ENCODE measurements at places on chromosomes 6 and 20.

GRCh38 chr20:36299459-36299858 is 6.7 kb upstream of the DLGAP4 start:
- DNase-seq: no peak

DNA sequence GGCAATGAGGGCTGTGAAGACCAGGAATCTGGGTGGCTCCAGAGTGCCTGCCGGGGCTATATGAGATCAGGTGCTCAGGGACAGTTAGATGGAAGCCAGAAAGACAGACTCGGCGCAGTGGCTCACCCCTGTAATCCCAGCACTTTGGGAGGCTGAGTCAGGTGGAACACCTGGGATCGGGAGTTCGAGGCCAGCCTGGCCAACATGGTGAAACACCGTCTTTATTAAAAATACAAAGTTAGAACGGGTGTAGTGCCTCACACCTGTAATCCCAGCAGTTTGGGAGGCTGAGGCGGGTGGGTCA is 43.4 kb downstream of the BCAS4 start:
- no peak for DNase-seq

GRCh38 chr6:145863988-145864616 is 49.5 kb upstream of the FBXO30 start:
- DNase-seq: no peak

DNA sequence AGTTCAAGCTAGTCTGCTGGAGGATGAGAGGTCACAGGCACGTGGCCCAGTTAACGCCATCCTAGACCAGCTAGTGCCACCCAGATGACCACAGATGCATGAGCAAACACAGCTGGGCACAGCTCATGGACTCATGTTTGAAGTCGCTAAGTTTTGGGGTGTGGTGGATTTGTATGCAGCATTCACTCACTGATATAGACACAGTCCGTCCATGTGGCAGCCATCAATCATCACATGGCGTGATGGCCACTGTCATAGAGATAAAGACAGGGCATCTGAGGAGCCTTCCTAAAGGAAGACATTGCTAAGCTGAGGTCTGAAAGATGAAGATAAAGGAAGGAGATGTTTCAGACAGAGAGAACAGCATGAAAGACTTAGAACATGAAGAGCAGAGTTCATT is 154.4 kb upstream of the JAG1 start:
- DNase-seq: no peak

- DNase-seq: no peak
Measured at GRCh38 chr6:134077301-134077700, 24.9 kb upstream of the SLC2A12 start.

GRCh38 chr6:111703723-111704122 is 98.0 kb upstream of the TRAF3IP2 start:
- no peak for DNase-seq

DNA sequence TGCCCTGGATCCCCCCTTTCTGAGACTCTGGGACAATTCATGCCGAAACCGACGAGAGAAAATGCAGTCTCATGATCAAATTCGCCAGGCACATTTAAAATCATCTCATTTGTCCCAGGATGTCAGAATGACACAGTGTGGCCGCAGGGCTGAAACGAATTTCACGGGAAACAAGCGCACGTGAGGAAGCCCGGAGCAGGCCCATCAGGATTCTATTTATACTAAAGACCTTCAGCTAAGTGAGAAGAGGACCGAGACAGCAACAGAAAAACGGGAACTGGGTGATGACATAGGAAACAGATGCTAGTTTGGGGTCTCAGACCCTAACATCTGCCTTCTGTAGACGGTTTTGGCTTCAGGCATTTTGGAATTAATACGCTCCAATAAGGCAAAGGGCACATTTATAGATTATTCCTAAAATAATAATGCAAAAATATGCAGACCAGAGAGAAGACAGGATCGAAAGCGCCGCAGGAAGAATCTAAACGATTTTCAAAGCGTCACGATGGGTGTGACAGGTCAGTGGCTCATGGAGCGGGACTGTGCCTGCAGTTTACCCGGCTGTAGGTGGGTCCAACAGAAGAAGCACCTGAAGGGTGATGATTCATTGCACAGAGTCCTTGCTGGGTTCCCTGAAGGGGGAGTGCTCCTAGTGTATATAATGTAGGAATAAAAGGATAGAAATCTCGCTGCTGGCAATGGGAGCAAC is 80.8 kb upstream of the MPC1 start:
- DNase-seq: no peak

GRCh38 chr6:36975231-36976006 is 10.6 kb downstream of the MTCH1 start:
- DNase-seq: no peak

GRCh38 chr6:6941201-6941600 is 166.6 kb upstream of the RREB1 start:
- no peak for DNase-seq

- no peak for DNase-seq
Measured at GRCh38 chr6:145783796-145784195, 30.8 kb downstream of the FBXO30 start.

DNA sequence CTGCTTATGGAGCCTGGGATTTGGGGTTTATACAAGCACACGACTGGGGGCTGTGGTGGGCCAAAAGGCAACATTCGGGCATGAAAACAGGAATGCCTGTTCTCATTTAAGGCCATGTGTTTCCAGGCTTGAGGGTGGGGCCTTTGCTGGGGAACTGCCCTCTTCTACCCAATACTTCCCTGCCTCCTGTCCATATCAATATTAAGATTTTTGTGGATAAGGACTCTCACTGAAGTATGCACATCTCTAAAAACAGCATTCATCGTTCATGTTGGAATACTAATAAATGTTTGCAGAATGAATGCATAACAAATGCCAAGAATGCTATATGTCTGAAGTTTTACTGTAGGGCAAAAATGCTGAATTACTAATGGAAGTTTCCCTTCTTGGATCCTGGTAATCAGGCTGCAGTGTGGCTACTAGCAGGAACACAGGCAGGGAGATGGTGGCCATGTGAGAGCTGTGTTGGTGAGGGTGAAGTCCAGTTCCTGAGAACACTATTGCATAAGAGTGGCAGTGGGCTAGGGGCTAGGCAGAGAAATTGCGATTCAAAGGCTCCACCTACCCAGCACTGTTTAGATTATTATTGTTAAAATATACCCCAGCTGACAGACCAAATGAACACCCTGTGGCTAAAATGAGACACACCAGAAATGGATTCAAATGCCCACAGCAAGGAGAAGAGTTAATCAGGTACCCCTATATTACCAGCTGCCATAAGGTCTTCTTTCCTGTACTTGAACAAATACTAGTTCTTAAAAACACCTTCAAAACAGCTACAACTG is 644.3 kb downstream of the EPM2A start:
- no peak for DNase-seq

- no peak for DNase-seq
Measured at GRCh38 chr6:14466278-14466677, 348.7 kb downstream of the CD83 start.

DNA sequence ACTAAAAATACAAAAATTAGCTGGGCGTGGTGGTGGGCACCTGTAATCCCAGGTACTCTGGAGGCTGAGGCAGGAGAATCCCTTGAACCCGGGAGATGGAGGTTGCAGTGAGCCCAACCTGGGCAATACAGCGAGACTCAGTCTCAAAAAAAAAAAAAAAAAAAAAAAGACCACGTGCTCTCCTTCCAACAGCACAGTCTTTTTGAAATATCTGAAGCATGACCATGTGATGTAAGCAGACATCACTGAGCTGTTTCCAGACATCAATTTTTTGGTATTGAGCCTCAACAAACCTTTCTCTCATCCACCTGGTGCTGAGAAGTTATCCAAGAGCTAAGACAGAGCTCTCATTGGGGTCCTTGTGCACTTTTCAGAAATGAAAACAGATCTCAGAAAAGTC is 249.2 kb downstream of the FOXA2 start:
- DNase-seq: no peak

DNA sequence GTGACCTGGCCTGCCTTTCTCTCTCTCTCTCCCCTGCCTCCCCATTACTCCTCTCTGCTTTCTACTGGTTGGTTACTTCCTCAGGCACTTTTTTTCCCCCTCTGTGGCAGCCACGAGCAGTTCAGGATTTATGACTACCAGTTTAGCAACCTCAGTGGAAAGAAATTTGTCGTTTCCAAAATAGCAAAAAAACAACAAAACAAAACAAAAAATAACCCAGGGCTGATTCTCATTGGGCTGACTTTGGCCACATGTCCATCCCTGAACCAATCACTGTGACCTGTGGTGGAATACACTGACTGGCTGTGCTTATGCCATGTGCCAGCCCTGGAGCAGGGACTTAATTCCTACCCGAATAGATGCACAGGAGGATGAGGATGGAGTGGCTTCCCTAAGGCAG is 137.4 kb downstream of the TFAP2C start:
- DNase-seq: no peak

DNA sequence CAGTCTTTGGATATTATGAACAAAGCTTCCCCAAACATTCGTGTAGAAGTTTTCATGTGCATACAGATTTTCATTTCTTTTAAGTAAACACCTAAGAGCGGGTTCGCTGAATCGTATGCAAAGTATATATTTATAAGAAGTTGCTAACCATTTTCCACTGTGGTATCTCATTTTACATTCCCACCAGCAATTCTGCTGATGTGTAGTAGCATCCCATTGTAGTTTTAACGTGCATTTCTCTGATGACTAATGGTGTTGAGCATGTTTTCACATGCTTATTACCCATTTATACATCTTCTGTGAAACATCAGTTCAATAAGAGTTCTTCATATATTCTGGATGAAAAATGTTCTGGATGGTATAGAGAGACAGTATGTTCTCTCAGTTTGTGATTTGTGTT is 97.4 kb downstream of the IYD start:
- DNase-seq: no peak

GRCh38 chr6:104716858-104717257 is 142.9 kb downstream of the HACE1 start:
- DNase-seq: no peak

- DNase-seq: no peak
Measured at GRCh38 chr6:154319231-154319858, 37.3 kb downstream of the IPCEF1 start.

- no peak for DNase-seq
Measured at GRCh38 chr20:61024390-61024789, 227.7 kb upstream of the CDH4 start.

GRCh38 chr20:9087531-9088217 is 18.8 kb downstream of the PLCB4 start:
- DNase-seq: no peak

DNA sequence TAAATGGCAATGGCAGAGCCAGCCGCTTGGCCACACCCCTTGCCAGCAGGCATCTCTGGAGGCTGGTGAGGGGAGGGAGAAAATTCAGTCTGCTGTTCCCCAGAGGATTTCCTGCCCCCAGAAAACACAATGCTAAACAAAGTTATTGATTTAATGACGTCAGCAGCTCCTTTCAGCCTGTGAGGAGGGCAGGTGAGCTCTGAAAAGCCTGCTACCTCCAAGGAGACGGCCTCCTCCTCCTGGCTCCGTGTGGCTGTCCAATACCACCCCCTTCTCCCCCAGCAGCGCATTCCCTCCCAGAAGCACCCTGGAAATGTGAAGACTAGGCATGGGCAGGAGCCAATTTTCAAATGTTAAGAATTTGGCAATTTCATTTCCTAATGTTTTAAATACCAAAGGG is 393.1 kb downstream of the ZFAND3 start:
- DNase-seq: no peak

GRCh38 chr6:109465772-109466171 is 10.2 kb upstream of the MICAL1 start:
- DNase-seq: no peak

DNA sequence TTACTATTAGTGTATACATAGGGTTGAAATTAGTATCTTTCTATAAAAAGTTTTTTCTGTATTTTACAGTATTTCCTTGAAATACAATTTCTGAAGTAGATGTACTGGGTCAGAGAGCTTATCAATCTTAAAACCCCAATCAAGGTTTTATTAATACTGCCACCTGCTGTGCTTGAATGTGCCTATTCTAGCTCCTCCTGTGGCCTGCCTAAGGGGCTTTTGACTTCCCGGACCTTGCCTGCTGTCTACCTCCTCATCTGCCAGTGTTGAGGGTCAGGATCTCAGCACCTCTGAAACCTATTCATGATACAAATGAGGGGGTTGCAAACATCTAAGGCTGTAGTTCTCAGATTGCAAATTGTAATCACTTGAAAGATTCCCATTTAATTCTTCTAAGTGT is 9.2 kb downstream of the PACRG start:
- DNase-seq: no peak

DNA sequence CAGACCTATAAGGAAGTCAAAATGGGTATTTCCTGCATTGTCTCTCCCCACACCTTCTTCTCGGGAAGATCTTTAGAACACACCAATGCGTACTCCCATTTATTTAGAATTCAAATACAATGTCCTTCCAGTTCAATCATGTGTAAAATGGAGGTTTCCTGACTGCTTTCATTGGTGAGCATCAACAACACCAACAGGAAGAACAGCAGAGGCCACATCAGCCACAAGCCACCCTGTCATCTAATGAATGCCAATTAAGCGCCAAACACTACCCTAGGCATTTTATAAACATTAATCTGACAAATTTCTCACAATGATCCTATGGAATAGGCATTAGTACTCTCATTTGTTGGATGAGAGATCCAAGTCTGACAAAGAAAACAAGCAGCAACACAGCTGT is 68.4 kb upstream of the SMLR1 start:
- no peak for DNase-seq

DNA sequence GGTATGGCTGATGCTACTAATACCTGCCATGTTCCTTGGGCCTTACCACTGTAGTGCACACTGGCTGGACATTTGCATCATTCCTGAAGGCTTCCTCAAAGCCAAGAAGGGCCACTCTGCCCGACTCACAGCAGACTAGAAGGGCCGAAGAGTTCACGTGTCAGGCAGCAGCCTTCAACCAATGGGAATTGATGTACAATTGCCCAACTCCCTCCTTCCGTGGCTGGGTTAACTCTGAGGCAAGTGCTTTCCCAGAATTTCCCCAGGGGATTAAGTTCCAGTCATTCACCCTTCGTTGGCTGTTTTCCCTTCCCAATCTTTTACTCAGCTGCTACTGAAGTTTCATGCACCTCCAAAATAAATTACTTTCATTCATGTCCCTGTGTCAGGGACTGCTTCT is 29.8 kb downstream of the PSMB9 start:
- no peak for DNase-seq

- DNase-seq: no peak
Measured at GRCh38 chr6:53366128-53366641, 17.4 kb upstream of the ELOVL5 start.

DNA sequence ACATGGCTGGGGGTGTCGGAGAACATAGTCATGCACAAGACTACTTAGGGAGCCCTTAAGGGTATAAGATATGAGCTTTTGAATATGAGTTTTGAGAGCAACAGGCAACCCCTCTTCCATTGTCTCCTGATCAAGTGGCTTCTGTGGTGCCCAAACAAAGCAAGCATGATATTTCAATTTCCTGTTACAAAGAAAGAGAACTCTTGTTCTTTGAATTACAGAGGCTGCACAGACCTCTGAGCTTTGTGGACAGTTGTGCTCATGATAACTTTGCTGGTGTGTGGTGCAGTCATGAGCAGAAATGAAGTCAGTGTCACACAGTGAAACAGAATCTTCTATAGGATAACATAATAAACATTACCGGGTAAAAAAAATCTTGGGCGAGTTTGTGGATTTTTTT is 66.8 kb upstream of the THEMIS start:
- DNase-seq: no peak

GRCh38 chr20:48945840-48946514 is 24.5 kb downstream of the ARFGEF2 start:
- DNase-seq: no peak

GRCh38 chr6:112691289-112691688 is 344.2 kb downstream of the RFPL4B start:
- DNase-seq: no peak

GRCh38 chr20:23508449-23509229 is 17.7 kb downstream of the CST8 start:
- no peak for DNase-seq

- no peak for DNase-seq
Measured at GRCh38 chr6:82144852-82145340, 102.6 kb downstream of the IBTK start.

GRCh38 chr6:20412682-20413073 is 11.0 kb downstream of the E2F3 start:
- DNase-seq: no peak
